ENCODE measurements at places on chromosomes 16 and 17.

DNA sequence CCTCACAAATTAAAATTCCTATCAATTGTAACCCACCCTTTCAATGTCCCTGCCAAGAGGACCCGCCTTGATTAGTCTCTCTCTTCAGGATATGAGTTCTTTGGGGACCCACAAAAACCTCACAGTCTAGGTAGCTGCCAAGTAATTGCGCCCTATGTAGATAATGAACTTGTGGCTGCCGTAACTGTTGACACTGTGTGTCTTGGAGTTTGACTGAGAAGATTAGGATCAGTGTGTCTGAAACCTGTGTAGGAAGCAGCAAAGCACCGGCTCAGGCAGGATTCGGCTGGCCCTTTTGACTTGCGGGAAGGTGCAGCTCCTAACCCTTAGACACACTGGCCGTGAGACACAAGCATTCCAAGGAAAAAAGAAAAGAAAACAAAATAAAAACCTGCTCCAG, 17.8 kb upstream of the SLC6A4 start:
- DNase-seq = no peak

DNA sequence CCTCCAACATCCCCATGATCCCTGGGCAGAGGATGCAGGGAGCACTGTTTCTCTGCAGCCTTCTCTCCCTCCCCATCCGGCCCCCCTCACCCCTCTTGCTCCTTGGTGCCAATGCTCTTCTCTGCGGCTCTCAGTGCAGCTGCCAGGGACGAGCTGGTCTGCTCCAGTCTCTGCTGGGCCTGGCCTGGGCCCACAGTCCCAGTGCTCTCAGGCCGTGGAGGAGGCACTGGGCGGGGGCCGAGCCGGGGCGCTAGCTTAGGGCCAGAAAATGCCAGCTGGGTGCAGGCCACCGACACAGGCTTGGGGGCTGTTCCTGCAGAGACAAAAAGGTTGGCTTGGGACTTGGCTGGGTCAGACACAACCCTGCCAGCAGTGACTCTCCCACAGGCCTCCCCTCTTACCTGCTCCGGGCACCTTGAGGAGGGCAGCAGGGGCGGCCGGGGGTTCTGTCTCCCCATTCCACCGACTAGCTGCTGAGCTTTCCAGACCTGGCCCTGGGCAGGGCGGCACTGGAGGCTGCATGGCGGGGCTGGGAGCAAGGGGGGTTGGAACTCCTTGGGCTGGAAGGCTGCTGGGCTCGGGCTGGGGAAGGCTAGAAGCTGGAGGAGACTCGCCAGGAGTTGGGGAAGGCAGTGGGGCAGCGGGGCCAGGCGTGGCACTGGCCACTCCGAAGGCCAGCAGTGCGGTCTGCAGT, 13.8 kb downstream of the CASKIN2 start:
- no peak for DNase-seq

- peak; percentile 74 for DNase-seq
Observed at GRCh38 chr16:30377812-30378235, 3.2 kb downstream of the MYL11 start.

- DNase-seq = no peak
Observed at GRCh38 chr16:61780161-61780560, 256.1 kb downstream of the CDH8 start.

DNA sequence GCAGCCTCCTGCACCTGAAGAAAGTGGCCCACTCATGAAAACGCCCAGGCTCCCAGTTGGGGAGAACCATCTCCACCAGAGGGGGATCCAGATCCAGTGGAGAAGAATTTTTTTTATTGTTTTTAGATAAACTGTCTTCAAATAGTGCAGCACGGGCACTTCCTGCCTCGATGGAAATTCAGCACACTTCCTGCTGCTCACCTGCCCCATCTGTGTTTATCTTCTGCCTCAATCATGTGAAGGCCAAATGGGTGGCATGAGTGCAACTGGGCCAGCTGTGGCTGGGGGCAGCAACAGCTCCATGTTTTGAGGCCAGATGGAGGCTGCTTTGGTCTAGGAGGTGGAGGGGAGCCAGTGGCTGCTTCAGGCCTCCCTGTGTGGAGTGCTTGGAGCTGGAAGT, 75.9 kb upstream of the WSB1 start:
- DNase-seq = no peak

- no peak for DNase-seq
Observed at GRCh38 chr16:67951485-67951884, 7.6 kb upstream of the LCAT start.

DNA sequence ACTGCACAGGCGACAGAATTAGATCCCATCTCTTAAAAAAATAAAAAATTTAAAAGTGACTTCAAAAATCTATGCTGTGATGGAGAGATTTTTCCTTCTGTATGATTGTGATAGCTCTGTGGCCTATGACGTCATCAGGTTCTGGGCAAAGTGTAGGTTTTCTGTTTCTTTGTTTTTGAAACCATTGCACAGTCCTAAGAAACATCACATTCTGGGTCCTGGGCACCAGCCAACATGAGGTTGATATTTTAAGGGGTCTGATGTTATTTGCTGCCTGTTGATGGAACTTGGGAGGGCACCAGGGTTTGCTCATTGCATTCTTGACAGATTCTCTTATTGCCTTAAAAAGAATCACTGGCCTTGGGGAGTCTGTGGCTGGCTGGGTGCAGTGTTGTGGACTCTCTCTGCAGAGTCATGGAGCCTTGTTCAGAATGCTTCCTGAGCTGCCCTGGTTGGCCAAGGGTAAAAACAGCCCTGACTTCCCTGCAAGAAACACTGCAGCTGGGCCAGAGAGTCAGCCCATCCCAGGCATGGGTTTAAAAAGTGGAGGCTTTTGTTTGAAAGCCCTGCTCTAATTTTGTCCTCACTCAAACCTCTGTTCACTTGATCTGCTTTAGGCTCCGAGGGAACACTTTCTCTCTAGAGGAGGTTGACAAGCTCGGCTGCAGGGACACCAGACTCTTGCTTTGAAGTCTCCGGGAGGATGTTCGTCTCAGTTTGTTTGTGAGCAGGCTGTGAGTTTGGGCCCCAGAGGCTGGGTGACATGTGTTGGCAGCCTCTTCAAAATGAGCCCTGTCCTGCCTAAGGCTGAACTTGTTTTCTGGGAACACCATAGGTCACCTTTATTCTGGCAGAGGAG, 10.5 kb upstream of the CYLD start:
- DNase-seq = no peak

DNA sequence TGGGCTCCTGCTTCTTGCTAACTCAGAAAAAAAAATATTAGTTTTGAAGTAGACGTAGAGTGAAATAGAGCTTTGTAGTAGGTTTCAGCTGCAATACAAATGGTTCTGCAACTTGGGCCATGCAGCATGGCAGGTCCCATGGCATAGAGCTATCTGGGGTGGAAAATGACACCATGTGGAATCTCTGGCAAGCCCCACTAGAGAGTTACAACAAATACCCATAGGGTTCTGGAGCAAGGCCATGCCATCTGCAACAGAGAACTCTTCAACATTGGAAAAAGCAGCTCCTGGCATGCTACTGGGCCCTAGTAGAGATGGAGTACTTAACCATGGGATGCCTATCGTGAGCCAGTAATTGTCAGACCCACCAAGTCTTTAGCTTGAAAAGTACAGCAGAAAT, 25.3 kb upstream of the RBBP6 start:
- DNase-seq = no peak

DNA sequence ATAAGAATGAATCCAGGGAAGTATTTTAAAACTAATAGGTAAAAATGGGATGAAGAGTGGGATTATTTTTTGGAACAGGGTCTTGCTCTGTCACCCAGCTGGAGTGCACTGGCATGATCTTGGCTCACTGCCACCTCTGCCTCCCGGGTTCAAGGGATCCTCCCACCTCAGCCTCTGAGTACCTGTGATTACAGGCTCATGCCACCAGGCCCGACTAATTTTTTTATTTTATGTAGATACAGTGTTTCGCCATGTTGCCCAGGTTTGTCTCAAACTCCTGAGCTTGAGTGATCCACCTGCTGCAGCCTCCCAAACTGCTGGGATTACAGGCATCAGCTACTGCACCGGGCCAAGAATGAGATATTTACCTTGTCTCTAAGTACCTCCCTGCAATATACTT, 22.1 kb downstream of the NSMCE1 start:
- no peak for DNase-seq

All from kidney glomerular epithelial cell (primary cell).